ENCODE measurements at places on chromosomes 13 and 19.
A peak's percentile ranks its signal among the peaks of the same experiment; 100 is the strongest.

GRCh38 chr19:58511353-58512208, at the start of gene SLC27A5:
TSS of gene SLC27A5 (minus strand) at chr19:58511992. CDS start at chr19:58511955, 37 bp downstream.
- no peak for DNase-seq

- DNase-seq: no peak
Observed at GRCh38 chr13:93298713-93299112, 72.1 kb downstream of the GPC6 start.

DNA sequence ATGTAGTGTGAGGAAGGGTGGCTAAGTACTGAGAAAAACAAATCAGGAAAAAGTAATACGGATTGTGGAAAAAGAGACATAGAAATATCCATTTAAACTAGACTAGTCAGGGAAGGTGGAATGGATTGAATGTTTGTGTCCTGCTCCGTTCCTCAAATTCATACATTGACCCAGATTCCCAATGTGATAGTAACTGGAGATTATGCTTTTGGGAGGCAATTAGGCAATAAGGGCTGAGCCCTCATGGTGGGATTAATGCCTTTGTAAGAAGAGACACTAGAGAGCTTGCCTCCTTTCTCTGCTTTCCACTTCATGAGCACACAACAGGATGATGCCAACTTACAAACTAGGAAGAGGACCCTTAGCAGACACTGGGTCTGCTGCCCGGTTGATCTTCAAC, 765.2 kb upstream of the GPC6 start:
- no peak for DNase-seq

GRCh38 chr19:5690955-5691821, 1.1 kb downstream of the RPL36 start:
- peak; percentile 15 for DNase-seq

- no peak for DNase-seq
Observed at GRCh38 chr19:9871626-9872338, 36.7 kb downstream of the PIN1 start.
